ENCODE measurements at places on chromosomes 4 and X.

DNA sequence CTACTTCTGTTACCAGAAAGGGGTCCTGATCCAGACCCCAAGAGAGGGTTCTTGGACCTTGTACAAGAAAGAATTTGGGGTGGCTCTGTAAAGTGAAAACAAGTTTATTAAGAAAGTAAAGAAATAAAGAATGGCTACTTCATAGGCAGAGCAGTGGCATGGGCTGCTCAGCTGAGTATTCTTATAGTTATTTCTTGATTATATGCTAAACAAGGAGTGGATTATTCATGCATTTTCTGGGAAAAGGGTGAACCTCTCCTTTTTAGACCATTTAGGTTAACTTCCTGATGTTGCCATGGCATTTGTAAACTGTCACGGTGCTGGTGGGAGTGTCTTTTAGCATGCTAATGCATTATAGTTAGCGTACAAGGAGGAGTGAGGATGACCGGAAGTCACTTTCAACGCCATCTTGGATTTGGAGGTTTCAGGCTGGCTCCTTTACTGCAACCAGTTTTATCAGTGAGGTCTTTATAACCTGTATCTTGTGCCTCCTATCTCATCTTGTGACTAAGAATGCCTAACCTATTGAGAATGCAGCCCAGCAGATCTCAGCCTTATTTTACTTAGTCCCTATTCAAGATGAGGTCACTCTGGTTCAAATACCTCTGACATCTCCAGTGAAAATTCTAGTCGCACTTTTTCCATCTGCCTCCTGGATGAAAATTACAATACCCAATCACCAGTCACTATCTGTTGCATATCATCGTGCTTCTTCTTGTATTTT, 15.5 kb upstream of the TDO2 start:
- DNase-seq = no peak

DNA sequence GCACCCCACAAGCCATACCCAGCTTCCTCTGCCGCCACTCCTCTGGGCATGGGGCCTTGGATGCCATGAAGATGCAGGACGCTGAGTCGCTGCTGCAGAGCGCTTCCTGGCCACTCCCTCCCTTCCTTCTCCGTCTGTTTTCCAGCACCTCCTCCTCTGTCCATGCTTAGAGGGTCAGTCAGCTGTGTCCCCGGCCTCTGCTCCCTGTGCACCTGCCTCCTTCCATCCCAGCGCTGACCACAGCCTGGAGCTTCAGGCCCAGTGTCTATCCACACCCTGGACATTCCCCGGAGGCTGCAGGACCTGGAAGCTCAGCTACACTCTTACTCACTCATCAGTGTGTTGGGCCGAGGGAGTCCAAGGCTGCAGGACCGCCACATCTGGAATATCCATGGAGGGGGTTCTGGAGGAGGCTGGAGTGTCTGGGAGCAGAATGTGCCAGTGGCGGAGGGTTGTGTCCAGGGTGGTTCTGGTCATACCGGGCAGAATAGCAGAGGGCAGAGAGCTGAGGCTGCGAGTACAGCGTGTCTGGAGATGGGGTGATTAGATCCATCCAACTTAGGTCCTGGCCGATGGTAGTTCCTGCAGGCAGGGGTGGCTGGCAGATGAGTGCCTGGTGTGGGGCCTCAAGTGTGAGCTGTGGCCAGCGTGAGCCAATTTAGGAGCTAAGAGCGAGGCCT, 58.6 kb upstream of the ADRA2C start:
- no peak for DNase-seq

- DNase-seq = peak; percentile 66
These were observed 46.1 kb downstream of the HTRA3 start for GRCh38 chr4:8315435-8316250.

GRCh38 chrX:14051416-14051815, 21.7 kb upstream of the GEMIN8 start:
- DNase-seq = no peak

- no peak for DNase-seq
These were observed 24.9 kb downstream of the GLRA2 start for GRCh38 chrX:14554131-14554715.

- DNase-seq = no peak
These were observed 15.3 kb downstream of the LARP7 start for GRCh38 chr4:112652216-112652615.

GRCh38 chrX:154317391-154317995, 21.9 kb downstream of the TKTL1 start:
- no peak for DNase-seq

DNA sequence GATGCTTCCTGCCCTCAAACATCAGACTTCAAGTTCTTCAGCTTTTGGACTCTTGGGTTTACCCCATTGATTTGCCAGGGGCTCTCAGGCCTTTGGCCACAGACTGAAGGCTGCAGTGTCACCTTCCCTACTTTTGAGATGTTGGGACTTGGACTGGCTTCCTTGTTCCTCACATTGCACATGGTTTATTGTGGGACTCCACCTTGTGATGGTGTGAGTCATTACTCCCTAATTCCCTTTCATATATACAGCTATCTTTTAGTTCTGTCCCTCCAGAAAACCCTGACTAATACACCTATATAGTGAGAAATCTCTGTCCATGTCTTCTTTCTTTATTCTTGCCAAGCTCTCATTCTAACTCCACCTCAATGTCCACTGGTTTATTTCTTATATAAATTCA, 736.9 kb upstream of the HS3ST1 start:
- no peak for DNase-seq

DNA sequence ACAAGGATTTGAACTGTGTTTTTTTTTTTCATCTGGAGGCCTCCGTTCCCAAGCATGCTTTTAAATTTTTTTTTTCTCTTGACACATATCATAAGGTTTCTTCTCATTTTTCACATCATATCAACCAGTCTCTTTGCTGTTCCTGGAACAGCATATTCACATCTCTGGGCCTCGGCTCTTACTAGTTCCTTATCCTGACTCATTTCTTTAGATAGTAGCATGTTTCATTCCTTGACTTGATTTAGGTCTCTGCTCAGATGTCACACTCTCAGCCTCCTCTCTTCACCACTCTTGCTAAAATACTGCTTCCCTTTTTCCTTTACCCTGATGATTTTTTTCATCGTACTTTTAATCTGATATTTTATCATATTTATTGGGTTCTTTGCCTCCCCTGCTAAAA, 976.4 kb upstream of the FTHL17 start:
- DNase-seq = no peak

DNA sequence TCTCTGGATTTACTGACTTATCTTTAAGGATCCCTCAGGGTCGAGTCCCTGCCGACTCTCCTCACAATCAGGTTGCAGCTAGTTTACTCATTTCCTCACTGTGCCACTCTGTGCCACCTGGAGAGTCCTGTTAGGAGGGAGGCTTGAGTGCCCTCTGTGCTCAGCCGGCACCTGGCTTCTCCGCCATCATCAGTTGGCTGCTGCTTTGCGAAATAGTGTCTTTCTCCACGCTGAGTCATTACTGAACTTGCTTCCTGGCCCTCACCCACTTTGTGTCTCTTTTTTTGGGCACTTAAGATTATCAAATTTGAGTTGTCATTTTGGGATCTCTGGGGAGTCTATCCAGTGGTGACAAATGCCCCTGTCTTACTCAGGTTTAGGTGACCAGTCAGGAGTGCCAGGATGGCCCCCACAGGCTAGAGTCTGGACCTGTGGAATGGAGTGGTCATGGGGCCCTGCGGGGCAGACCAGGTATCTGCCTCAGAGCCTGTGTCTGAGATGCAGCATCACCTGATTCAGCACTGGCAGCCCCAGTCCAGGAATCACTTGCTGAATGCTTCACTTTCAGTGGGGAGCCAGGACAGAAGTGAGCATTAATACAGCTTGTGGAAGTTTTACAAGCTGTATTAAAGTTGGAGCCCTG, 37.7 kb downstream of the JADE1 start:
- DNase-seq = no peak

DNA sequence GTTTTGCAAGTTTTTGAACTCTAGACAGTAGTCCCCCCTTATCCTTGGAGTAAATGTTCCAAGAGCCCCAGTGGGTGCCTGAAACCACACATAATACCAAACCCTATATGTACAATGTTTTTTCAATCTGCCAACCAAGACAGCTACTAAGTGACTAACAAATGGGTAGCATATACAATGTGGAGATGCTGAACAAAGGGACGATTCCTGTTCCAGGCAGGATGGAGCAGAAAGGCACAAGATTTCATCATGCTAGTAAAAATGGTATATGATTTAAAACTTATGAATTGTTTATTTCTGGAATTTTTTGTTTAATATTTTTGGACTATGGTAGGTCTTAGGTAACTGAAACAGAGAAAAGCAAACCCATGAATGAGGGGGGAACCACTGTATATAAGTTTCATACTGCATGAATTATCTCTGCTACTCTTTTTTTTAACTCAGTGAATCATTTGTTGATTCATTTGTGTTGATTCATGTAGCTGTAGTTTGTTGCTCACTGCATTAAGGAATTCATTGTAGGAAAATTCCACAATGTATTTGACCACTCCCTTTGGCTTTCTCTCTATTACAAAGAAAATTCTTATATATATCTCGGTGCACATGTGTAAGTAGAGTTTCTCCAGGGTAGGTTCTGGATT, 21.9 kb upstream of the ANXA3 start:
- peak; percentile 52 for DNase-seq

DNA sequence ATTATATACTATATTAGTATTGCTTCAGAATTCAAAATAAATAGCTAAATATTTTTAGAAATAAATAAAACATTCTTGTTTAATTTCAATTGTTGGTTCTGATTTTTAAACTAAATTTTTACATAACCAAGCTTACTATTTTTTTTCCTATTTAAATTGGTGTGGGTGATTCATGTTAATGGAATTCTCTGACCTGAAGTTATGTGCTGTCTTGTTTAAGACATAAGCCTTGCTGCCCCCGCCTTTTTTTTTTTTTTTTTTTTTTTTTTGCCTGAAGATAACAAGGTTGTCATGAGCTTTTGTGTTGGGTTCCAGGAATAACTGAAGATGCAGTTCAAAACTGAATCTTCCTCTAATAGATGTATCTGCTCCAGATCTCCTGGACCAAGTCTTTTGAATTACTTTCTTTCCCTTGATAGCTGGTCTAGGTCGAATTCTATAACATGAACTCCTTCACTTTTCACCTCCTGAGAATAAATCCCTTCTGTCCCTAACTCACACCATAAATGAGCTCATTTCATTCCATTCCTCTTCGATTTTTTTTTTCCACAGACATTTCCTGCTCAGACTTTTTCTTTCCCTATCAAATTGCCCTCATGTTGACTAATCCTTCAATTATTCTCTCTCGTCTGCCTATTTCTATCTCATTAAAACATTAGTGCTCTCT, 261.5 kb upstream of the FTHL17 start:
- DNase-seq = peak; percentile 51

GRCh38 chr4:151729731-151730559, 30.9 kb downstream of the GATB start:
- no peak for DNase-seq

GRCh38 chrX:115134382-115134781, 54.8 kb upstream of the RBMXL3 start:
- no peak for DNase-seq

GRCh38 chrX:104118765-104119164, 6.4 kb downstream of the ZCCHC18 start:
- DNase-seq = no peak

- DNase-seq = no peak
These were observed 366.7 kb downstream of the PCDH7 start for GRCh38 chr4:31086756-31087330.

DNA sequence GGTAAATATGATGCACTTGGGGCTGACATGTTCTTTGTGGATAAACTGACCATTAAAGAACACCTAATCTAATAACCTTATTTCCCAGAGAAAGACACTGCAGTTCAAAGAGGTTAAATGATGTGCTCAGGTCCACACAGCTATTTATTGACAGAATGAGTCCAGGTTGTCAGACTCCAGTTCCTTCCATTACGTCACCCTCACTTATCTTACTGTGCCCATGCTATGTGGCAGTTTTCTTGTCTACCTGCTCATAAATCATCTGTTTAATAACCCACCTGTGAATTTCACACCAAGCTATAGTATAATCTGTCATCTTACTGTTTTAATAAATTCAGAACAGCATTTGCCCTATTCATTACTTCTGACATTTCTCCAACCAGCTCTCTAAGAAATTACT, 36.7 kb downstream of the QRFPR start:
- no peak for DNase-seq

DNA sequence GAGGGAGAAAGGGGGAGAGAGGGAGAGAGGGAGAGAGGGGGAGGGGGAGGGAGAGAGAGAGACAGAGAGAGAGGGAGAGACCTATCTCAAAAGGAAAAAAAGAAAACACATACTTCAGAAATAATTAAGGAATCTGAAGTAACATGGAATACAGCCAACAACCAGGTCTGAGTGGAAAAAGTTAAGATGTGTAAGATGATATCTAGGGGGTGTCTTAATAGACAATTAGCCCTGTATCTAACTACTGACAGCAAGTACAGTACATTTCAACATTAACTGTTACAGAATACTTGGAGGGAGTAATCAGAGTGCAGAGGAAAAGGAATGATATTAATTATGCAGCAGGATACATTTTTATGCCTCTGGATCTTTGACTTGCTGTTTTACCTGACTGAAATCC, 22.4 kb downstream of the NUP54 start:
- no peak for DNase-seq
